ENCODE measurements at places on chromosomes 11 and 22. TPM values are rescaled to one million over a fixed set of nuclear protein-coding genes. Genes with fewer than 3 reads are reported as not detected.
A peak's percentile ranks its signal among the peaks of the same experiment; 100 is the strongest.

The CHORDC1 gene
- 59.6 TPM for total RNA-seq

GRCh38 chr22:19772422-19772672 lies 11.8 kb downstream of the TBX1 start:
- no peak for DNase-seq

- DNase-seq = no peak
Observed at GRCh38 chr22:28983788-28984441, 77.7 kb downstream of the C22orf31 start.

GRCh38 chr22:45775569-45776312 lies 104.1 kb downstream of the ATXN10 start:
- DNase-seq = no peak

The PHF21B gene
- not detected for total RNA-seq

DNA sequence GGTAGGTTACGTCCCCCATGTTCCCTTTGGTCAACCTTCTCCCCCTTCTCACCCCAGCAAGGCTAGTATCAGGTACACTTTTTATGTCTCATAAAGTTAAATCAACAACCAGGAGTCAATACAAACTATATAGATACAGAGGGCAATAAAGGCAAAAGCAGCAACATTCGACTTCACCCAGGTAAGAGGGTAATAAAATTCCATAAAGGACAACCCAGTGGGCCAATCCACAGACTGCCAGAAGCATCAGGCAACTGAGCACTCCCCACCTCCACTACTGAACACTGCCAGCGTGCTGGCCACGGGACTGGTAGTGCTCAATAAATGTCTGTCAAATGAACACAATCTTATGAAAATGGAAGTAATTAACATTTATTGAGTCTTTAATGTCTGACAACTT lies 5.1 kb upstream of the MS4A18 start:
- no peak for DNase-seq

DNA sequence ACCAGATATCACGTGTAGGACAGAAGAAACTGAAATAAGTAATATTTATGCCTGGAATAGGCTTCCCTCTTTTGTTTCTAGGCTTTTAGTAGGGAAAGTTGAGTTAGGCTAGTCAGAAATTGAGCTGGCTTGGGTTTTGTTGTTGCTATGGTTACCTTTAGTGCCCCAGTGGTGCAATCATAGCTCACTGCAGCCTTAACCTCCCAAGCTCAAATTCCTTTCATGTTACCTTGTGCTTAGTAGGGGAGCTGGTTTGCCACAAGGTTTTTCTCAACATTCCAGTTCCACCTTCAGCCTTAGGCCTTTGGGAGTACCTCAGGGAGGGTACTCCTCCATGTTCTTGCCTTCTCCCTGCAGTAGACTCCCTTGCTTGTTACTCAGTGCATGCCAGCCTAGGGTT lies 69.1 kb upstream of the SUSD2 start:
- no peak for DNase-seq

DNA sequence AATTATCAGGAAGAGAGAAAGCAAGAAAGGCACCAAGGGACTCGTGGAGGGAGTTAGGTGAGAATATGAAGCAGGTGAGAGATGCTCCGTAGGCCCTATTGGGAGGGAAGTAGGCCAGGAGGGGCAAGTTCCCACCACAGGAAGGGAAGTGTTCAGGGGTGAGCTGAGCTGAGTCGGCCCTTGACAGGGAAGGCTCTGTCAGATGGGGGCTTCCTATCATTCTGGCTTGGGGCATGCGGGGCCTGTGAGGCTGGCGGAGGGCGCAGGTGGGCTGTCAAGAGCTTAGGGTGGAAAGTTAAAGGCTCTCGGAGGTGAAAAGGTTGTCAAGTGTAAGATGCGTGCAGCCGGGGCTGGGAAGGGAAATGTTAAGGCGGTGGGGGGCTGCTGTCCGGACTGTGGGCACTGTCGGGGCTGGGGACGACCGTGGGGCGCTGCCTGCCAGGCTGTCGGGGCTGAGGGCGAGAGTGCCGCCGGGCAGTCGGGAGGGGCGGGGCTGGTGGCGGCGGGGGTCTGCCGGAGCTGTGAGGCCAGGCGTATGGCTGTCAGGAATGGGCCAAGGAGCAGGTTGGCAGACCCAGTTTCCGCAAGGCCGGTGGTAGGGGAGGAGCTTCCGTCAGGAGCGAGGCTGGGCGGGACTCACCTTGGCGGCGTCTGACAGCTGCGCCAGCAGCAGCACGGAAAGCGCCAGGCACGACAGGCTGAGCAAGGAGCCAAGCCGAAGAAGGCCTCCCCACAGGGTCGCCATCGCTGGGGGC lies 496 bp downstream of the TMEM9B start:
- DNase-seq = peak; percentile 5

GRCh38 chr11:47003180-47003877 lies 66.8 kb downstream of the CSTPP1 start:
- DNase-seq = no peak

GRCh38 chr11:124026498-124026897 lies at the start of gene OR10G8:
Gene OR10G8, plus strand, starts transcription at chr11:124026798. Its CDS starts 2,825 bp downstream, at chr11:124029623.
- no peak for DNase-seq

- DNase-seq = peak; percentile 44
Observed at GRCh38 chr22:40345271-40345670, 1.0 kb upstream of the ADSL start.

GRCh38 chr11:10076458-10077141 lies 217.4 kb downstream of the SBF2 start:
- DNase-seq = peak; percentile 11

The EMID1 gene
- total RNA-seq = 0.37 TPM

GRCh38 chr11:70661761-70662501 lies 263.6 kb downstream of the CTTN start:
- DNase-seq = no peak

GRCh38 chr11:36233204-36233603 lies 56.0 kb downstream of the COMMD9 start:
- no peak for DNase-seq

The UBQLNL gene
- total RNA-seq = not detected

DNA sequence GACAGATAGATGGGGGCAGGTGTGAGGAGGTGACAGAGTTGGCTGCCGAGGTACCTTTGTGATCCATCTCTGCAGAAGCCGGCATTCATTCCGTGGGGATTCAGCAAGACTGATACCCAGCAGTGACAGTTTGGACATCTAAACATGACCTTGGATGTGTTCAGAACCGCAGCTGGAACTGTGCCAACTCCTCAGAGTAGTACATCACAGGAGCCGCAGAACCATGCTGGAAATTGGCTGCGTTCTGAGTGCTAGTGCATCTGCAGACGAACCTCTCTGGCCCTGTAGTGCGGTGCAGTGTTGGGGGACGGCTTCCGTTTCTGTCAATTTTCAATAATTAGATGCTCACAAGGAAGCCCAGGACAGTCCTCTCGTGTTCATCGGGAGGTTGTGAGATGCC lies 772.1 kb downstream of the NTM start:
- no peak for DNase-seq

DNA sequence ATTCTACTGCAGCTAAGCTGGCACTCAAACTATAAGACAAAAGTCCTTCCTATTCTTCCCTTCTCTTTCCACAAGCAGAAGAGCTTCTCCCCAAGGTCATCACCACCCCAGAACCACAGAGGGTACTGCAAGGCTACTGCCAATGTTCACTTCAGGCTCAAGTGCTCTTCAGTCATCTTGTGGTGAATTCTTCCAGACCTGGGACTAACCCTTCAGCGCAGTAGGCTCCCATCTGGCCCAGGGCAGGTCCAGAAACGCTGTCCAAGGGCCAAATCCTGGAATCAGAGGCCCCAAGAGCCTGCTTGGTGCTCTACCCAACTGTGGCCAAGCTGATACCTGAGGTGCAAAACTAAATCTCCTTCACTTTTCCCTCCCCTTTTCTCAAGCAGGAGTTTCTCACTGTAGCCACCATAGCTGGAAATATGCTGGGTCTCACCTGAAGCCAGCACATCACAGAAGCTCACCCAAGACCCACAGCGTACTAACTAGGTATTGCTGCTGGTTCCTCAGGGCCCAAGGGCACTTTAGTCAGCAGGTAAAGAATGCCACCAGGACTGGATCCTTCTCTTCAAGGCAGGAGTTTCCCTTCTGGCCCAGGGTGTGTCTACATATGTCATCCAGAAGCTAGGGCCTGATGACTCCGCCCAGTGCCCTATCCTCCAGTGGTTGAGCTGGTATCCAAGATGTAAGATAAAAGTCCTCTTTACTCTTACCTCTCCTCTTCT lies 27.8 kb downstream of the FCHSD2 start:
- no peak for DNase-seq

- DNase-seq = no peak
Observed at GRCh38 chr11:10914050-10914449, 56.2 kb upstream of the ZBED5 start.

DNA sequence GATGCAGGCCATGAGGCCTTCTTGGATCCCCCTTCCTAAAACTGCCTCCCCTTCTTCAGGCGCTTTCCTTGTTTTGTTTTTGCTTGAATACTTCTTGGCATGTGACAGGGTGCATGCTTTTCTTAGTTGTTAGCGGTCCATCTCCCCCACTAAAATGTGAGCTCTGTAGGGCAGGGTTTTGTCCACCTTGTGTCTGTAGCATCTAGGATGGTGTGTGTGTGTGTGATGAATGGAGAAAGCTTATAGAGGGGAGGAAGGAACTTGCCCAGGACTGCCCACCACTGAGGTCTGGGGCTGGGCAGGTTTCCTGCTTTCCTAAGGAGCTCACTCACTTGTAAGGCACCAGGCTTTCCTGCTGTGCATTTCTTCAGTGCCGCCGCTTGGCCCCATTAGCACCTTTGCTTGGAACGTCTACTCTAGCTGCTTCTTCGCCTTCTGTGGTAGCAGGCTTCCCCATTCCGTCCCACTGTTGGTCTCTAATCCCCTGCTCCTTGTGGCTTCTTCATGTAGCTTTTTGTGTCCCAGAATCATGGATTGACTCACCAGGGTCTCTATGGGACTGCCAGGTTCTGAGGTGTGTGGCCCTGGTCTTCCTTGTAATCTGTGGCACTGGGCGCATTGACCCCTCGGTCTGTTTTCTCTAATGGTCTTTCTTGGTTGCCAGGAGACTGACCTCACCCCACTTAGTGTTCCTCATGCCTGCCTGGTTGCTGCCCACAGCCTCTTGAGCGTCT lies 3.3 kb downstream of the DGCR8 start:
- DNase-seq = no peak

The TRIM51 gene
- total RNA-seq = not detected

DNA sequence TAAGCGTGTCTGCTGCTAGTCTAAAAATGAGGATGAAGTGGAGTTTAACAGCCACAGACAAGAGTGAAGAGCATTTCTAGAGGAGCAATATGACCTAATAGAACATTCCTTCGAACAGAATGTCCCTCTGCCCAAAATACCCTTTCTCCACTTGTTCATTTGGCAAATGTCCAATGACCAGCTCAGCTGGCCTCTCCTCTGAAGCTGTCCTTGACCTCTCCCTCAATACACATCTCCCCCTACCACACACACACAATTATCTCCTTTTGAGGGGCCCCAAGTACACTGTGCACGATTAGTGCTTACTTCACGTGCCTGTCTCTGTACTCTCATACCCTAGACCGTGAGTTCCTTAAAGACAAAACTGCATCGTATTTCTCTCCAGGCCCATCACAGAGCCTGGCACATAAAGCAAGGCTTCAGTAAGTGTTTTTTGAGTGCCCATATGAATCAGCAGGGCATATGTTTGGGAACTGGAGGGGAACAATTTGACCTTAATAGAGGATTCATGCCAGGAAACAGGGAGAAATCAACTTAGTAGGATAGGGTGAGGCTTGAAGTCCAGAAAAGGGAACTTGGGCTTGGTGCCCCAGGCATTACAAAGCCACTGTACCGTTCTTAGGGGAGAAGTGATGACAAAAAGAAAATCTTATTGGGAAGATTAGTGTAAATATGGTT lies 18.1 kb upstream of the NCAM1 start:
- no peak for DNase-seq

- no peak for DNase-seq
Observed at GRCh38 chr11:114042234-114042633, 17.3 kb upstream of the ZBTB16 start.

The KCNK4 gene
- not detected for total RNA-seq

The OR51B5 gene
- not detected for total RNA-seq

- DNase-seq = no peak
Observed at GRCh38 chr11:108790501-108791299, 125.8 kb downstream of the DDX10 start.

The OR8H2 gene
- not detected for total RNA-seq

The LRRC4C gene
- total RNA-seq = not detected

DNA sequence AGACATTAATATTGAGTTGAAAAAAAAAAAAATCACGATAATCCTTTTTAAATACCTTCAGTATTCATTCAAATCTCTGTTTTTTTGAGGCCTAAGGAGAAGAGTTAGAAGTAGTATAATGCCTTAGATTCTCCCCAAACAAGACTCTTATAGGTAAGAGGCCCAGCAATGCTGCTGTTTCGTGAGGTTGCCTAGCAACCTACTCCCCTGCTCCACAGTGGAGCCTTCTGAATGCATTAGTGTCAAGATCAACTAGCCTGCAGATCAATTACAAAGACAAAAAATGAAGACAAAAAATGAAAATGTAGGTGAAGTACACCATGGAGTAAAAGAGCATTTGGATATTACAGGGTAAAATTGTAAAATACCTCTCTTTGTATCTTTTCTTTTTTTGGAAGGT lies 229.8 kb upstream of the LUZP2 start:
- DNase-seq = no peak

GRCh38 chr11:74615311-74615710 lies 22.9 kb downstream of the POLD3 start:
- DNase-seq = no peak

- peak; percentile 56 for DNase-seq
Observed at GRCh38 chr22:22720201-22720723, 75.8 kb downstream of the GGTLC2 start.

The MS4A8 gene
- total RNA-seq = not detected

GRCh38 chr11:131246663-131247062 lies 123.8 kb upstream of the NTM start:
- DNase-seq = no peak

DNA sequence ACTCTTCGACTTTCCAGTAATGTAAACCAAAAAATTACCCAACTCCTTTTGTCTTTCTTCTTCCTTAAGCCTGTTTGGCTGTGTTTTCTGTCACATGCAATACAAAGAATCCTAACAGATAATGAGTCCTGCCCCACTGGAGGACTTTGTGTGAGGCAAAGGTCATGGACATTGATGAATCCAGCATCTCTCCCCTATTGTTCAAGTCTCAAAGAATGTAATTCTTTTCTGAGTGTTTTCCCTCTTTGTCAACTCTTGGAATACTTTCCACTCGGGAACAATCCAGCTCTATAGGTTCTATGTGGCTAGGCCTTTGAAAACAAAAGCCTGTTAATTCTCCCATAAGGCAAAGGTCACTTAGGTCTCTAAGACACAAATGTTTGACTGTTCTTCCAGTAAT lies 100.7 kb downstream of the FAR1 start:
- DNase-seq = no peak

GRCh38 chr11:83768489-83768888 lies 482.3 kb upstream of the CCDC90B start:
- no peak for DNase-seq

The BTBD10 gene
- 107 TPM for total RNA-seq

- DNase-seq = no peak
Observed at GRCh38 chr22:43853328-43853931, 8.9 kb downstream of the SULT4A1 start.

GRCh38 chr11:32918427-32918826 lies 25.8 kb downstream of the QSER1 start:
- peak; percentile 2 for DNase-seq

- DNase-seq = no peak
Observed at GRCh38 chr11:114953039-114953438, 274.7 kb downstream of the NXPE2 start.

The OR4D10 gene
- total RNA-seq = not detected

- DNase-seq = no peak
Observed at GRCh38 chr11:35404388-35404775, 15.0 kb downstream of the SLC1A2 start.
